Stimulated activated CD4-positive, alpha-beta T cell treated with anti-CD3 and anti-CD28 coated beads, TNF-alpha, amount 100 ng/mL, for 48 hours (primary cell): ENCODE measurements at places on chromosomes 2 and 18.

DNA sequence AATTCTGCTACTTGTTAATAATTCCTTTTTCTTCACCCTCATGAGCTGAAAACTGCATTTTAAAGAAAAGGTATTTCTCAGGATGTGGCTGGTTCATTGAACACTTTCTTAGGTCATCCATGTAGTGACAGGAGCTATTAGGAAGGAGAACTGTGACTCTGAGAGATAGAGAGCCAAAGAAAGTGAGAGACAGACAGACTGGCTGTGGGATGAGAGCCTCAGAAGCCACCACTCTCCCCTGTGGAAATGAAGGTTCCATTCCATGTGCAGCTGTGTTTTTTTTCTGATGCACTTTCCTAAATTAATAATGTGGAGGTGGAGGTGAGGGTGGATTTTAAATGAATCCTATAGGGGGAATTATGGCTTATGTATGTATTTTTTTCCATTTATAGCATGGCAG lies 113.3 kb downstream of the FAM210A start:
- no peak for DNase-seq

DNA sequence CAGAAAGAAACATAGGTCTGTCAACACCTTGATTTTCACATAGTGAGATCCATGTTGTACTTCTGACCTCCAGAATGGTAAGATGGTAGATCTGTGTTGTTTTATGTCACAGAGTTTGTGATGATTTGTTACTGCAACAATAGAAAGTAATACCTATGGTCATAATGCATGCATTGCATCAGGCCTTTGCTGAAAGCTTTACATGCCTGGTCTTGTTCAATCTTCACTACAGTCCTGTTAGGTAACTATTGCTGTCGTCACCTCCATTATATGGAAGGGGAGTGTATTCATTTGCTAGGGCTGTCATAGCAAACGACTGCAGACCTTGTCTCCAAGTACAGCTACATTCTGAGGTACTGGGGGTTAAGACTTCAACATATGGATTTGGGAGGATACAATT lies 243.5 kb downstream of the ANAPC1 start:
- no peak for DNase-seq

DNA sequence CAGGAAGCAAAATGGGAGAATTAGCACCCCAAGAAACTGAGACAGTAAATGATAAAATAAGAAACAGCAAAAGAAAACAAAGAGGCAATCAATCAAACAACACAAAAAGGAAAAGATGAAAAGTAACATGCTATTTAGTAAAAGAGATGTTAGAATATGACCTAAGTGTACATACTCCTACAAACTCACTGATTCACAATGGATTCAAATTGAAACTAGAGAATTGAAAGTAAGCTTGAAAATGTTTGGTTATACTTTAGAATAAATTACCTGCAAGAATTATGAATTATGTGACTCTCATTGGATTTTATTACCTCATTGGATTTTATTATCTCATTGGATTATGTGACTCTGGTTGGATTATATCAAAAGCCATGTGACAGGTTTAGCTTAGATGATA lies 22.8 kb upstream of the CCNYL1 start:
- DNase-seq: no peak

DNA sequence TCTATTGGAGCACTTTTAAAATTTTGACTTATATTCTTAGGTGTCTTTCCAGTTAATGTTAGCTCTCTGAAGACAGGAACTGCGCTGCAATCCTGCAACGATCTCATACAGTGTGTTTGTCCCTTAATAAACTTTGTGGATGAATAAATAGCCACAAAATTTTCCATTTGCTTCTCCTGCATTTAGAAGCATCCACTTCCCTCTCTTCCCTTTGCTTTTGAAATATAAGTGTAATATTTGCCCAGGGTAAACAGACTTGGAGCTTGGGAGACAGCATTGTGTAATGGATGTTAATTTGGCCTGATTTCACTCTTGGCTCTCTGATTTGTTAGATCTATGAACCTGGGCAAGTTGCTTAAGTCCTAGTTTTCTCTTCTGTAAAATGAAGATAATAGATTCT lies 58.2 kb upstream of the CD28 start:
- DNase-seq: no peak

GRCh38 chr2:4930704-4931103 lies 761.5 kb upstream of the SOX11 start:
- no peak for DNase-seq

GRCh38 chr18:22250026-22250425 lies 80.6 kb downstream of the GATA6 start:
- no peak for DNase-seq

GRCh38 chr18:68484241-68484640 lies 230.7 kb downstream of the TMX3 start:
- no peak for DNase-seq

DNA sequence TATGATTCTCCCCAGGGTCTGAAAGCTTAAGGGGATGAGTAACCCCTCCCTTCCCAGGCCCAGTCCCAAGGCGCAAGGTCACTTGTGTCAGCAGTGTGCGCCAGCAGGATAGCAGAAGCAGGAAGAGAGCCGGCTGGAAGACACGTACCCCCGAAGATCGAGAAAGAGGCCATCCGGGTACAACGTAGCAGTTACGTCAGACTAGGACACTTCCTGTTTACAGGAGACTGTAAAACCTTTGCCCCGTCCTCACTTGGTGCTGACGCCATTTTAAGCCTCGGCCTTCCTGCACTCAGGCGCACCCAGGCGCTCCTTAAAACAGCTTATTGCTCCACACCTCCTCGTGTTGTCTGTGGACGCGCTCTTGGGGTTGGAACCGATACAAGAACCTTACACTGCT lies 6.5 kb downstream of the CRYGB start:
- DNase-seq: no peak

- DNase-seq: no peak
Measured at GRCh38 chr2:74239346-74239745, 40.9 kb downstream of the MTHFD2 start.

DNA sequence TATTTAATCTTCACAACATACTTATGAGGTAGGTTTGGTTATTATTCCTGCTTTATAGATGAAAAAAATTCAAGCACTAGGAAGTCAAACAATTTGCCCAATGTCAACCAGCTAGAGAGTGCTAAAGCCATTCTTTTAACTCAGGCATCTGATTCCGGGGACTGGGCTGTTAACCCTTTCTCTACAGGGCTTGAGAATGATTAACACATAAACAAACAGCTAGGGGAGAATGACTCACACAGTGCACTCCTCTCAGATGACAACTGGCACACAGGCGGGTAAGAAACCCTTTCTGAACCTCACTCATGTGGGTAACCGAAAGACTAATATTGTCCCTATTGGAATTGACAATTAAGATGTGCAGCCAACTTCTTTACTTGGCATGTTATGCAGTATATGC lies 86.3 kb upstream of the FSHR start:
- no peak for DNase-seq

DNA sequence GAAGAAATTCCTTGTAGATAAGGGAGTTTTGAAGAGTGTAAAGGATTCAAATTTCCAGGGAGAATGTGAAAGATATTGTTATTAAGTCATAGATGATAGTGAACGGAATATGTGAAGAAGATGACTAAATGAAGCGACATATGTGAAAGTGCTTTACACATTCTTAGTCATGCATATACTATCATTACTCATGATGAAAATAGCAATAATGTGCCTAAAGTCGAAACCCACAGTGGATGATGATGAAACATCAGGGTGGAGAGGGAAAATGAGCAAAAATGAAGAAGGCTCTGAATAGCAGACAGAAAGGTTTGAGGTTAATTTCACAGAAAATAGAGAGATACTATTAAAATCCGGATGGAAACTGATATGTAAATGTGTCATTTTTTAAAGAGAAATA lies 1237.1 kb downstream of the LRP1B start:
- no peak for DNase-seq

GRCh38 chr2:20015482-20016083 lies 3.1 kb upstream of the MATN3 start:
- DNase-seq: peak; percentile 20

DNA sequence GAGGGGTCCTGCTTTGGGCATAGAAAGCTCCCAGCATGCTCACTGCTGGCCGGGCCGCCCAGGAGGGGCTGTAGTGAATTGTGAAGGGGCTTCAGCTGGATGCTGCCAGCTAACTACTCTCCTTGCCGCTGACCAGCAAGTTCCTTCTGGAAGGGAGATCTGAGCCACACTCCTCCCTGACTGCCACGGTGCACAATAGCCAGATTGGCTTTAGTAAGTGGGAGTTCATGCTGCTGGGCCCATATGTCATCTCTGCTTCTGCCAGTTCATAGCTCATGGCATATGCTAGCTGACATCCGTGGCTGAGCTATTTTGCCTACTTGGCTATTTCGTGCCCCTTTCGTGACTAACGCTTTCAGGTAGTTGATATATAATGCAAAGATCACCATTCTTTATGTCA lies 51.6 kb upstream of the ROCK2 start:
- DNase-seq: no peak

GRCh38 chr2:167331636-167332232 lies 443.5 kb downstream of the XIRP2 start:
- DNase-seq: no peak

- DNase-seq: no peak
Measured at GRCh38 chr2:75707901-75708300, 2.8 kb downstream of the GCFC2 start.

GRCh38 chr2:205988274-205988673 lies 97.7 kb downstream of the INO80D start:
- DNase-seq: no peak

GRCh38 chr2:71786291-71787107 lies 333.1 kb downstream of the DYSF start:
- DNase-seq: no peak

- no peak for DNase-seq
Measured at GRCh38 chr2:11967946-11968465, 221.6 kb downstream of the LPIN1 start.

- DNase-seq: no peak
Measured at GRCh38 chr2:8593243-8593642, 88.6 kb upstream of the ID2 start.

- no peak for DNase-seq
Measured at GRCh38 chr2:182821182-182821581, 45.3 kb downstream of the FRZB start.

GRCh38 chr2:164847981-164848741 lies 6.5 kb upstream of the COBLL1 start:
- no peak for DNase-seq

DNA sequence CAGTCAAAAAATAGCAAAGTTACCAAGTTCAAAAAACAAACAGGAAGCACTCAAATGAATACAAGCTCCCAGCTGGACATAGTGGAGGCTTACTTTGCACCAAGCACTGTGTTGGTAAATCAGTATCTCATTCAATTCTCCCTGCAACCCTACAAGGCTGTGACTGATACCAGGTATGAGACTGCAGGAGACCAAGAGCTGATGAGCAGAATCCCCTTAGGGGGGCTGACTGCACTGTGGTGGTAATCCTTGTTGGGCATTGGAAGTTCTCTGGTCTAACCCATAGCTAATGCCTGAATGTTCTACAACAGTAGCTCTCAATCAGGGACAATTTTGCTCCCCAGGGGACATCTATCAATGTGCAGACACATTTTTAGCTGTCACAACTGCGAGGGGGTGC lies 26.0 kb downstream of the CDH2 start:
- DNase-seq: no peak

DNA sequence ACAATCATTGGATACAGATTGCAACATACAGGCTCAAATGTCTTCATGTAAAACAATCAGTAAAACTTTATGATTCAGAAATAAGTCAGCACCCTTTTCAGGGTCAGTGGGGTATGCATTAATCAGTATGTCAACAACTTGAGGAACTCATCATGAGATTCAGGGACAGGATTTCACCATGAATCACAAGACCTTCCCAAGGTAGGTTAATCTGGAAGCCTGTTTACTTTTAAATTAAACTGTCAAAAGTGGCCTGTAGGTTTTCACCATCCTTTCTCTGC lies 104.8 kb downstream of the SP100 start:
- DNase-seq: no peak

DNA sequence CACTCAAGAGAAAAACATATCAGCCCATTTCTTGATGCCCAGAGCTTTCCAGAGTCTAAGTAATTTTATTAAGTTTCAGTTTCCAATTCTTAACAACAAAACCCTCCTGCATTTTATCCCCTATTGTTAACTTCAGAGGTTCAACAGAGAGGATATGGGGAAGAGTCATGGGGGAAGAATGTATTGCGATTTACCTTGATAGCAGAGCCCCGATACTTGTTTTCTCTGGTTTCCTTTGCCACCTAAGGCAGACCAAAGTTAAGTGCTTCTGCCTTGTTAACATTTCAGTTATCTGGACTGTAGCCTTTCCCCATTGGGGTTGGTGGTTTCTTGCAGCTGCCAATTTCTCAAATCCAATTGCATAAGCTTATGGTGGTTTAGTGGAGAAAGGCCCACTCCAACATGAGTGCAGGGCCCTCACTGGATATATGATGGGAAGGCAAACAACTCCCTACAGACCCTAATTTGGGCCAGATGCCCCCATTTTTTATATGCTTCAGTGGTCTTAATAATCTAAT lies 82.0 kb upstream of the ITGB6 start:
- DNase-seq: no peak

DNA sequence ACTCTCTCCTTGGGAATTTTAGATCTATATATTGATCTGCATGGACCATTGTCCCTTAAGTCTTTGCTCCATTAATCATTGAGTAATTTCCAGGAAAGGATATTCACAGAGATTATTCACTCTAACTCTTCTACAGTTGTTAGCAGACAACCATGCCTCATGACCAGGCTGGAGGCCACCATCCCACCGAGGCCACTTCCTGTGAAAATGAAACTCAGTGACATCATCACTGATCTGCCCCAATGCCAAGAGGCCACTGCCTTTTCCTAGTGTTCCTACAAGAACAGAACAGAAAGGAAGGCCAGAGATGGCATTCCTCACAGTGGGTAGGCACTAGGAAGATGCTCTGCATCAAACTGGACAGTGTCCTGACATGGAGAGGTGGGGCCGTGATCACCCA lies 161.3 kb downstream of the DTNA start:
- DNase-seq: no peak

DNA sequence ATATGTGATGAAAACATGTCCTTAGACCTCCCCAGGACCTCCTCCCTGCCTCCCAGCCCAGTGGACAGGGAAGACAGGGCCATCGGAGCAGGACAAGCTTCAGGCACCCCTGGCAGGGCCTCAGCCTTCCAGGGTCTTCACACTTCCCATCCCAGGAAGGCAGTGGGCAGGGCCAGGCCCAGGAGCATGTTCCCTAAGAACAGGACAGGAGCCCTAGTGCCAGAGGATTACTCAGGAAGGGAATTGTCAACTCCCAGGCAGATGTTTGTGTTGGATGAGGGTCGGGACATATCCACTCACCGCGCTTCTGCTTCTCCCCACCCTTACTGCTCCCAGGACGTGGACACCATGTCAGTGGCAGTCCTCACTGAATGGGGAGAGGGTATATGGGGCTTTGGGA lies 138.9 kb downstream of the TNS1 start:
- no peak for DNase-seq

DNA sequence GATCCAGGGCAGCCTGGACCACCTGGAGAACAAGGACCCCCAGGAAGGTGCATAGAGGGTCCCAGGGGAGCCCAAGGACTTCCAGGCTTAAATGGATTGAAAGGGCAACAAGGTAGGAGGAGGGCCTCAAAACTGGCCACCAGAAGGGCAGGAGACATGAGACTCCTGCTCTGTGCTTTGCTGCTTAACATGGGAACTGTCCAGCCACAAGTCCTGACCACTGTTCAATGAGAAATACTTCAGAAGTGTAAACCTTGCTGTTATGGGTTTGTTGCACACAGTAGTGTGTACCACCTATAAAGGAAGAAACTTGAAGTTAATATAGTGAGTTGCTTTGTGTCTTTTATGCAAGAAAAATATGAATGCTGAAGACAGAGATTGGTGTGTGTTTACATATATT lies 44.2 kb upstream of the MFF start:
- DNase-seq: no peak
